IPS-NIHi11 (cell line): ENCODE measurements at places on chromosomes 3 and 15.

DNA sequence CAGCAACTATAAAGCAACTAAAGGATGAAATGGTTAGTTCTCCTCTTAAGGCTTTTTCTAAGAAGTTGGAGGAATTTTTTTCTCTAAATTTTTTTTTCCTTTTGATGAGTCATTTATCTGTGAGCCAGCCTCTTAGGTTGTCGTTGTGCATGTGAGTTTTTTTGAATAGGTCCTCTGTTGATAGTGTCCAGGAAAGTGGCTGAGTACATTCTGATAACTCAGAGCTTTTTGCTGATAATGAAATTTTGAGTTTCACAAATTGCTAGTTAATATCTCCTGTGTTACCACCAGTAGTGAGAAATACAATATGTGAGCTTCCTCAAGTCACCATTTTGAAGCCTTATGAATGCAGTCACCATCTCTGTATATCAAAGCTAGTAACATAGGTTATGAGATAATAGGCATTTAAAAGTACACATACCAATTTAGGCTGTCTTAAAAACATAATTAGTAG is 7.1 kb upstream of the LXN start:
- no peak for DNase-seq

DNA sequence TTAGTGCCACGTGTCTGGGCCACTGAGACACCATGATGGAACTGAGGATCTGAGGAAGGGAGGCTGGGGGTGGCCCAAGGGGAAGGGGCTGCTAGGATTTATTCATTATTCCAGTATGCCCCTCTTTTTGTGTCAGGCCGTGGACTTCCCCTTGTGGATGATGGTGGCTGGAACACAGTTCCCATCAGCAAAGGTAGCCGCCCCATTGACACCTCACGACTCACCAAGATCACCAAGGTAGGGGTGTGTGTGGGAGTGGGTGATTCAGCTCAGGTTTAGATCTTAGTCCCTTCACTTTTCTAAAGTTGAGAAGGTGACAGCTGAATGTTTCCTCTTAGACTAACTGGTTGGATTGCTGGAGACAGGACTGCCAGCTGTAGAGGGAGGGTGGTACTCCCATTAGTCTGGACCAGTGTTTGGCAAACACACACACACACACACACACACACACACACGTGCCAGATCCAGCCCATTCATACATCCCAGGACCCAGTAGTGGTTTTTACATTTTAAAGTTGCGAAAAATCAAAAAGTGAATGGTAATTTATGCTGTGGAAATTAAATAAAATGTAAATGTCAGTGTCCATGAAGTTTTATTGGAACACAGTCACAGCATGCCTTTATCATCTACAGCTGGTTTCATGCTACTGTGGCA is 11.4 kb downstream of the EIF4G1 start:
- peak; percentile 4 for DNase-seq

GRCh38 chr15:56939257-56939656 is 20.8 kb downstream of the TCF12 start:
- no peak for DNase-seq

GRCh38 chr15:40451527-40452158 is 10.9 kb downstream of the BAHD1 start:
- no peak for DNase-seq

DNA sequence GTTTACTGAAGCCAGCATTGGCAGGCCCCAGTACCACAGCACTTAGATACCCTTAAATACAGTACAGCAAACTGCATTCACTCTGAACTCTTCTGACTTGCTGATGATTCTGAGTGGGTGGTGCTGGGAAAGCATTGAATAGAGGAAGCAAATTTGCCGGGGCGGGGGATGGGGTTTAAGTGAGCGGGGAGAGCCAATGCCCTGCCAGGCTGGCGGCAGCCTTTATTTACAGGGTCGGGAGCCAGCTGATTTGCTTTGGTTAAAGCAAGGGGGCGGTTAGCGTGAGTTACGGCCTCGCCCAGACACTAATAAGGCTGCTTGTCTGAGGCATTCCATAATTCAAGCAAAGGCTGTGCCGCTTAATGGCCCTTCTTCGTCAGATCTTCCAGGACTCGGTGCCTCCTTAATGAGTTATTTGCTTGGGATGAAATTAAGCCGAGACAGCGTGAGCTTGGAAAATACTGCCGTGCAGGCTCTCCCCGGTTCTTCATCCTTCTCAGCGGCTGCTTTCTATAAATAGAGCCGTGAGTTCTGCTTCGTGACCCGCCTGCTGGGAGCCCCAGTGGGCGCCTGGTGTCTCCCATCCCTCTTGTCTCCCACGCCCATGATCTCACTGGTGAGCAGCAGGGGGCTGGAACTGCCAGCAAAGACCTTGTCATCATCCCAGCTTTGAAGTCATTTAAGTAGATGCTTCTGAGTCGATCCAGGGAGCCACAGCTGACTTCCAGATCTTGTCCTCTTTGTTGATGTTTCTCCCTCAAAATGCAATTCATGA is 25.8 kb downstream of the SPSB4 start:
- DNase-seq = no peak

GRCh38 chr15:28981351-28981720 is 95.6 kb downstream of the APBA2 start:
- no peak for DNase-seq

DNA sequence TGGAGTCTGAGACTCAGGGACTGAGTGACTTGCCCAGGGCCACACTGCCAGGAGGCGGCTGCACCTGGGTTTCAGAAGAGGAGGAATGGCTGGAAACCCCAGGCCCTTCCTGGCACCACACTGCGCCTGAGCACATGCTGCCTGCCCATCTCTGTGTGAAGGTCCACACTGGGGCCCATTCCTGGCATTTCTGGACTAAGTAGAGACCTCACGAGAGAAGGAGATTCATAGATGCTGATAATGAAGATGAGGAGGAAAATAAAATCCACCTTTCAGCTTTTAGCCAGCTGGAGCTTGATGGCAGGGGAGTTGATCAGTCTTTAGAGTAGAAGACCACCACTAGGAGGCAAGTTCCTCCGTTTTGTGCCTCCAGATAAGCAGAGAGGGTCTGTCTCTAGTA is 40.2 kb upstream of the TF start:
- DNase-seq = no peak

GRCh38 chr15:92749216-92749615 is 93.6 kb upstream of the FAM174B start:
- DNase-seq = no peak

DNA sequence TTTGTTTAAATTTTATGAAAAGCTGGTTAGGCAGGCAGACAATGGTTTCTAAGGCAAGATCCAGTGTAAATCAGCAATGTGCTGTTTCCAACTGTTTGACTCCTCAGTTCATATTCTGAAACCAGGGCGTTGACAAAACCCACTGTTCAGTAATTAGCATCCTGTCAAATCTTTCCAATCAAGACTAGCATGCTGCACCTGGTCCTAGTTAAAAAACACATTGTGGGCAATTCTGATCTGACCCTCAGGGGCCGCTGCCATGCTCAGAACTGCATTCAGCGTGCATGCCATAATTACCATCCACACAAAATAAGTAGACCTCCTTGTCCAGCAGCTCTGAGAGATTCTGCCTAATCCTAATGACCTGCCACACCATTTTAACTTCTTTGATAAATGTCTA is 20.9 kb upstream of the RBP1 start:
- DNase-seq = no peak

DNA sequence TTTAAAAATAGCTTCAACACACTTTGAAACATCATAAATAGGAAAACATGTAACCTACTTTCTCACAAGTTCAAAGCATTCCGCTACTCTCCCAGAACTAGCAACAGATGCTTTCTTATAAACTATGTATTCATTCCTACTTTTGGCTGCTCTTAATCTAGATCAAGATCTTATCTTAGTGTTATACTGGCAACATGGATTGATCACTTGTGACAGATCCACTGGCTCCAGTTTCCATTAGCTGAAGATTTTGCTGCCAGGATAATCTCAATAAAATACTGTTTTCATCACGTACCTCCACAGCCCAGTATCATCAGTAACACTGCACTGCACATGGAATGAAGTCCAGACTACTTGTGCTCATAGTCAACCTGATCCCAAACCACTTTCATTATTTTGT is 491.7 kb upstream of the AGTR1 start:
- DNase-seq = no peak

GRCh38 chr15:78637776-78638435 is 3.1 kb downstream of the CHRNB4 start:
- no peak for DNase-seq

GRCh38 chr3:125119752-125120378 is 64.1 kb upstream of the HEG1 start:
- DNase-seq = no peak

DNA sequence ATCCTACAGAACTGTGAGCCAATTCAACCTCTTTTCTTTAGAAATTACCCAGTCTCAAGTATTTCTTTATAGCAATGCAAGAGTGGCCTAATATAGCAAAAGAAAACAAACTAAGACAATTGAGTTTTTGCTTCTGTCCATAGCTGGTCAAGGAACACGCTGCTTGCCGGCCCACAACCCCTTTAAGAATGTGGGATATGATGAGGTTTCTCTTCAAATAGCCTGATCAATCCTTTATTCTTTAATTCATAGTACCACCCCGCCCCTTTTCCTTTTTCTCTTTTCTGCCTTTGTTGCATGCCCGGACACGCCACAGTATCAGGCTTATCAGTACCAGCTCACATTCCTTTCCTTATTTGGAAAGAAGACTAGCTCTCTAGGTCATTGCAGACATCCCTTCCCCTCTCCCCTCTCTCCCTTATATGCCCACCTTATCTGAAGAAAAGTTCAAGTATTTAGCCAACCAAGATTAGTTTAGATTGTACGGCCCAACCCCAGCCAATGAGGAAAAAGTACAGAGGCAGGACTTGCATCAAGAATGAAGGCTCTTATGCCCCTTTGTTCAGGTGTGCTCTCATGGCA is 404.5 kb downstream of the OCA2 start:
- DNase-seq = peak; percentile 49

- no peak for DNase-seq
Observed at GRCh38 chr3:17972476-17972875, 230.0 kb upstream of the TBC1D5 start.

GRCh38 chr3:58258392-58259055 is 20.9 kb downstream of the ABHD6 start:
- DNase-seq = no peak

DNA sequence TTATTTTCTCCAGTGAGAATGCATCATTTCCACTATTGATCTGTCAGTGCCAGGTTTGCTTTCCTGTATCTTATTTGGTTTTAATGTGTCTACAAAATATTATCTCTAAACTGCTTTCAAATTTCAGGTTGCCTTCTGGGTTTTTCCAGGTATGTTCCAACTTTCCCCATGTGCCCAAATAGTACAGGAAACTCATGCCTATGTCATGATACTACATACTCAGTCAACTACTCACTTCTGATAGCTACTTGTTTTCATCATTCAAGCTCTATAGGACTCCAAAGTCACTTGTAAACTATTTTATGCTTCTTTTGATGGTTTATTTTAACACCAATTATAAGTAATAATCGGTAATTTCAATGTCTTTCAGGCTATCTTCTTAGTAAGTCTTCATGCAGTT is 134.8 kb upstream of the TTC14 start:
- DNase-seq = no peak

DNA sequence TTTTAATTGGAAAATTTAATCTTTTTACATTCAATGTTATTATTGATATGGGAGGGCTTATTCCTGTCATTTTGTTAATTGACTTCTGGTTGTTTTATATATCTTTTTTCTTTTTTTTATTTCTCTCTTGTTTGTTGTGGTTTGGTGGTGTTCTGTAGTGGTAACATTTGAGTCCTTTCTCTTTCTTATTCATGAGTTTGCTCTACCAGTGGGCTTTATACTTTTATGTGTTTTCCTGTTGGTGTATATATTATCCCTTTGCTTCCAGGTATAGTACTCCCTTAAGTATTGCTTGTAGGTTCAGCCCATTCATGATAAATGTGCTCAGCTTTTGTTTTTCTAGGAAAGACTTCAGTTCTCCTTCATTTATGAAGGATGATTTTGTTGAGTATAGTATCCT is 57.6 kb downstream of the GALK2 start:
- no peak for DNase-seq

- no peak for DNase-seq
Observed at GRCh38 chr3:52880474-52880873, 16.9 kb downstream of the STIMATE start.

DNA sequence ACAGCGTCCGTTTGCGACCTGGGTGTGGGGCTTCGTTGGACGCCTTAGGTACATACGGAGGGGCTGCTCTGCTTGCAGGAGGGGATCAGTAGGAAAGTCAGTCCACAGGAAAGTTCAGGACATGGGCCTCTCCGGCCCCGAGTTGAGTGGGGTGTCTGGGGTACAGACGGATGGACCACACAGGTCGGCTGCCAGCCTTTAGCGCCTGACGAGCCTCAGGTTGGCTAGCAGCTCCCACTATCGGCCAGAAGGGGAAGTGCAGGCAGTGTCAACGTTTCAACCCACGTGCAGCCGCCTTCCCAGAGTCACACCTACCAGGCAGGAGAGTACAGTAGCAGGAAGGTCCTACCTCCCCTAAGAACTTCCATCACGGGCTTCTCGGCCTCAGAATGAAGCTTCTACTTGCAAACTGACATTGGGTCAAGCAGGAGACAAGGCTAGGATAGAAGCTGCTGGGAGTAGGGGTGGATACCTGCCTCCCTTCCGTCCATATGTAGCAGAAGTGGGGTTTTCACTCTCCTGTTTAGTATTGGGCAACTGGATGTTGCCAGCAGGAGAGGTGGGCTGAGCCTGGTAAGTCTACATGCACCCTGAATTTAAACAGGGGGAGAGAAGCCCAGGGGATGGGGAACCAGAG is 1.8 kb upstream of the SCN5A start:
- DNase-seq = peak; percentile 82

DNA sequence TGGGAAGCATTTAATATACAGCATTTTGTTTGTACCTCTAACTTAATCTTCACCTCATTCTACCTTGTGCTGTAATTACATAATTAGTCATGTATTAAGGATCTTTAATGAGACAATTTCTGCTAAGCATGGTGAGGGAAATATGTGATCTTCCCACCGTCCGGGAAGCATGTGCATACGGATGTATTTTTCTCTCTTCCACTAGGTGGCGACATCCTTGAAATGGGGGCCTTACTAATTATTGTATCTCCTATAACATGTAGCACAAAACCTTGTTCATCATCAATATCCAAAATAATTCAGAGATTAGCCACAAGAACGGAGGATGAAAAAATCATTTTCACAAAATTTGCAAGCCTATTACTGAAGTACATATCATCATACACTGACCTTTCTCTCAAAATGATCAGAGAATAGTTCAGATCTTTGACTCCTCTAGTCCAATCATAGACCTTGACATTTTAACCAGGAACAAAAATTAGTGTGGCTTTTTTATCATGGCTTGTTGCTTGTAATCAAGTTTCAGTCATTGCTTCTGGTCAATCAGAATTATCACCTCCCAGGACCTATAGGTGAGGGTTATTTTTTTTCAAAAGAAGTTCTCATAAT is 148.9 kb upstream of the GBE1 start:
- DNase-seq = peak; percentile 27

DNA sequence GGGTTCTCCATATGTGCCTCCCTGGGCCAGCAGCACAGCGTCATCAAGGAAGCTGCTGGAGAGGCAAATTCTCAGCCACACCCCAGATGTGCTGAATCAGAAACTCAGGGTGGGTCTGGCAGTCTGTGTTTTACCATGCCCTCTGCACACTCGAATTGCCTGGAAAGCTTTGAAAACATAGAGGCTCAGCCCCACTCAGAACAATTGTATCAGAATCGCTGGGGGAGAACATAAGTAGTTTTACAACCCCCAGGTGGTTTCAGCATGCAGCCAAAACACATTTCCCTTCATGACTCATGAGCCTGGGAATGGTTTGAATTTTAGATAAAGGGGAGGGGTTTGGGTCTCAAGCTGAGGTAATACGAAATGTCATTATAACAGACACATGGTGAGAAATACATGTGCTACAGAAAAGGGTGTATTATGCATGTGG is 9.6 kb downstream of the TGM4 start:
- DNase-seq = peak; percentile 46
